ENCODE measurements at places on chromosomes 3 and 15.

GRCh38 chr15:41923401-41923997, 29.6 kb upstream of the SPTBN5 start:
- DNase-seq: no peak

DNA sequence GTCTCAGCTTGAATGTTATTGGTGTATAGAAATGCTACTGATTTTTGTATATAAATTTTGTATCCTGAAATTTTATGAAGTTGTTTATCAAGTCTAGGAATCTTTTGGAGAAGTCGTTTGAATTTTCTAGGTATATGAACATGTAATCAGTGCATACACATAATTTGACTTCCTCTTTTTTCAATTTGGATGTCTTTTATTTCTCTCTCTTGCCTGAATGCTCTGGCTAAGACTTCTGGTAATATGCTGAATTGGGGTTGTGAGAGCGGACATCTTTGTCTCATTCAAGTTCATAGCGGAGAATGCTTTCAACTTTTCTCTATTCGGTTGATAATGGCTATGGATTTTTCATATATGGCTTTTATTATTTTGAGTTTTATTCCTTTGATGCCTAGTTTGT, 100.9 kb upstream of the MCTP2 start:
- DNase-seq: no peak

GRCh38 chr3:147410526-147411237, 1.5 kb downstream of the ZIC1 start:
- DNase-seq: no peak

DNA sequence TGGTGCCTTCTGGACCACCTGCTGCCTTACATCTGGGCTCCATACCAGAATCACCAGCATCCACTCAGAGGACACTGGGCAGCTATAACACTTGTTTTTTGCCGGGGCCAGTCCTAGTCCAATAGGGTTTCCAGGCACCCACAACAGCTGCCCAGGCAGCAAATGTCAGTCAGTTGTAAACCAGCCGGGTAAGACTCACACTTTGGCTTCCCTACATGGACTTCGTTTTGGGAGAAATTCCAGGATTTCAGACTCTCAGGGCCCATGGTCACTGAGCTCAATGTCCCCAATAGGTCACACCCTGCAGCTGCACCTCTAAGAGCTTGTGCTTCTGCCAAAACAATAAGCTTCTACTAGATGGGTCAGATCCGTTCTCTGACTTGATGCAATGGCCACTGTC, 83.8 kb downstream of the FAM174B start:
- no peak for DNase-seq

GRCh38 chr3:179446501-179446900, 4.8 kb downstream of the GNB4 start:
- DNase-seq: no peak

DNA sequence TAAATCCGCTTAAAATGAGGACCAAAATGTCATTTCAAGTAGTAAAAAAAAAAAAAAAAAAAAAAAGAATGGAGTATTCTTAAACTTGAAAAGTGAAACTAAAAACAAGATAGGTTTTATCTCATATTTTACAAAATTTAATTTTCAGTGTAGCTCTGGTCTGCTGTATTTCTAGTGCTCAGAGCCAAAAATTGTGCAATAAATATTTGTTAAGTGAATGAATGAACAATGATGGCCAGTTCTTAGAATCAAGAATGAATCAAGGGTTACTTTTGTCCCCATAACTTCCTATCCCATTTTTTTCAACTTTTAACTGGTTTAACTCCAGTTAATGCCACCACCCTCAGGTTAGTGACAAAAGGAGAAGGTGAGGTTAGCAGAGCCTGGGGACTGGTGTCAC, 214.4 kb downstream of the ABHD5 start:
- no peak for DNase-seq

GRCh38 chr3:38126121-38126892, 10.6 kb downstream of the ACAA1 start:
- no peak for DNase-seq

DNA sequence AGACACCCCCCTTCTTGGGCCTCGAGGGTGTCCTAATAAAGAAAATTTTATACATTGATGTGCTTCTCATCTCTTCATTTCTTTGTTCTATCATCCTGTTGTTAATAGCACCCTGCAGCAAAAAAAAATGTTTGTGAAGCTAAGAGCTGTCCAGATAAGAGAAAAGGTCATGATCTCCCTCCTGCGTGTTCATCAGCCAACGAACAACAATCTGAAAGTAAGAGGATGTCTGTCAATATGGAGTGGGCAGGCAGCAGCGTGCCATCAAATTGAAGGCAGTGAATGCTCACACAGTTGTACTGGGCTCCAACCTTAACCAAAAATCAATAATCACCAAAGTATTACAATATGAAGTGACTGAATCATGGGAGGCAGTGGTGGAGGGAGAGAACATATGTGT, 418.6 kb upstream of the ONECUT1 start:
- no peak for DNase-seq

Measured in stimulated activated CD4-positive, alpha-beta T cell treated with anti-CD3 and anti-CD28 coated beads, TNF-alpha, amount 100 ng/mL, for 1 hour (primary cell).